ENCODE measurements at places on chromosomes 6 and 20. TPM values are rescaled to one million over a fixed set of nuclear protein-coding genes. Genes with fewer than 3 reads are reported as not detected.
A peak's percentile ranks its signal among the peaks of the same experiment; 100 is the strongest.

- peak; percentile 73 for DNase-seq
These were observed 19.4 kb upstream of the TUBB2A start for GRCh38 chr6:3176562-3177355.

DNA sequence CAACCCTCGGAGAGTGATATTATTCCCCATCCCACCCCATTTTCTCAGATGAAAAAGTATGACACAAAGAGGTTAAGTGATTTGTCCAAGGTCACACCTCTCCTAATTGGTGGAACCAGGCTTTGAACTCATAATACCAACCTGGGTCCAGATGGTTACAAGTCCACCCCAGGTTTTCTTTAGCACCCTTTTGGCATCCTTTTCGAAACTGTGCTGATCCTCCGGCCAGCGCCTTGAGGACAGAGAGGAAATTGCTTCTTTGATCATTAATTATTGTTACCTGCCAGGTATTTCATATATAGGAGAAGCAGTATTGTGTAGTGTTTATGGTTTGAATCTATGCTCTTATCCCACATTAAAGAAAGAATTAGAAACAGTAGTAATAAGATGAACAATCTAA, 29.3 kb upstream of the PDYN start:
- DNase-seq = no peak

The RNF182 gene
- total RNA-seq = 8.1 TPM

DNA sequence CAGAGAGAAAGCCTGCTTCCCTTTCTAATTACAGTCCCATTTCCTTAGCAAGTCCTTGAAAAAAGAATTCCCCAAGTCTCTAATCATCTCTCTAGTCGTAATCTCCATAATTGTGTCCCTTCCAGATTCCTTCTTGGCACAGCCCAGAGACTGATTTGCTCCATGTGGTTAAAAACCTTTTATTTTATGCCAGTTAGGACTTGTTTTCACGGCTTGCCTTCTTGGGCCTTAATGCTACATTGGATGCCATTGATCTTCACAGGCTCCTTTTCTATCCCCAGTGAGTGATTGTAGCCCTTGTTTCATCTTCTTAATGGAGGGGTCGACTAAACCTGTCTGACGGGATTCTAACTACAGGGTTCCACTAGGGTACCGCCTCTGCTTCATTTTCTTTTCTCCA, 650.6 kb upstream of the ARID1B start:
- DNase-seq = no peak

The MRS2 gene
- total RNA-seq = 26.1 TPM

The KCNK5 gene
- total RNA-seq = 2.1 TPM

DNA sequence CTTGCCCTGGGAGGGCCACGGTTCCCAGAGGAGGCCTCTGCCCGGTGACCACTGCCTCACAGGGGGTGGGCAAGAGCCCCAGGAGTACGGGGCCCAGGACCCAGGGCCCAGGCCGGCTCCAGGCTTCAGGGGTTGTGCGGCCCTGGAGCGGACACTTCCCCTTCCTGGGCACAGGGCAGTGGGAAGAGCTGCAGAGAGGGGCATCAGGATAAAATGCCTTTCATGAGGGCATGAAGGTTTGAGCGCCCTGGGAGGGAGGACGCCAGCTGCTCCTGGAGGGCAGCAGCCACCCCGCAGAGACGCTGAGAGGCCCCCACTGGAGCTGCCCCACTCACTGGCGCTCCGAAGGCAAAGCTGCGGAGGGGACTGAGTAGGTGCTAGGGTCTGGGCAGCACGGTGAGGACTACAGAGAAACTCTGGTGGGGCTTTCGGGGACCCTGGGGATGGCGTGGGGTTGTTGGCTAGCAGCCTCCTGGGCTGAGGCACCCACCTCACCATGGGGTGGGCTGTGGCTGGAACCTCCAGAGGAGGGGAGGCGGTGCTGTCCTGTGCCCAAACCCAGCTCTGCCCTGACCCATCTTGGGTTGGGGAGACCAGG, 10.4 kb downstream of the LAMA5 start:
- no peak for DNase-seq

DNA sequence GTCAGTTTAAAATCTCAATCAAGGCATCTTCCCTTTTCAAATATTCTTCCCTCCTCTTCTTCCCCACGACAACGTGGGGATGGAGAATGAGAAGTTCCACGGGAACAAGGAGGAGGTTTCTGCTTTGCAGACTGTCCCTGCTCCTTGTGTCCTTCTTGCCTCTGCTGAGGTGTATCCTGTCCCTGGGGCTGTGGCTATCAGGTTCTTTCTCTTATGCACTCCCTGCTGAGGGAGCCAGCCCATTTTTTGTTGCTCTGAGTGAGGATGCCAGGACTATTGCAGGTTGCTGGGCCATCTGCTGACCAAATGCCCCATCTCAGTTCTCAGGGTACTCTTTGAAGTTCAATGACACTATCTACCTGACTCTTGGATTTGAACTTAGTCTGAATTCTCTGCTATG, 533.6 kb downstream of the RNF144B start:
- no peak for DNase-seq

DNA sequence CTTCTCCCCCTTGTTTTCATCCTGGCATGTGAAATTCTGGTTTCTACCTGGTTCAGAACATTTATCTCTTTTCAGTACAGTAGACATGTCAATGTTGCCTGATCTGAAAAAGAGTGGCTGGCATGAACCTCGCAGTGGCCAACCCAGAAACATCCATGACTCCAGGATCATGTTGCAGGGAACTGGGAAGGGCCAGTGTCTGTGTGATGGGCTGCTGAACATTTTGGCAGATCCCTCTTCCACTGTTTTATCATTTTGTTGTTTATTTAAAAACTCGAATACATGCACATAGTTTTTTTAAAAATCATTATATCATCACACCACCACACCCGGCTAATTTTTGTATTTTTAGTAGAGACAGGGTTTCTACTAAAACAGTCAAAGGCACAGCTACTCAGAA, 19.0 kb downstream of the WFDC3 start:
- no peak for DNase-seq

DNA sequence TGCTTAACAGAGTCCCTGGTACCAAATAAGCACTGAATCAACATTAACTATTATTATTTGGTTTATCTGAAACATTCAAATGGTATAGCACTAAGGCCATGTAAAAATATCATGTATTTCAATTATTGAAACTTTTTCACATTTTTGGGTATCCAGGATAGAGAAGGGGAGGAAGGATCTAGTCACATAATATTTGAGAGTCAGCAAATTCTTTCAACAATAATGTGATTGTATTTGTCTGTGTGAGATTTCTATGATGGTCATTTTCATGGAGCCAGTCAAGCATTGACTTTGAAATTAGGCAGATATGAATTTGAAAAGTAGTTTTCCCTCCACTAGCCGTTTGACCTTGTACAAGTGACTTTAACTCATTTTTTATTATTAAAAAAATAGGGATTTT, 67.9 kb downstream of the LAMA2 start:
- no peak for DNase-seq

GRCh38 chr6:82176616-82177015, 70.9 kb downstream of the IBTK start:
- no peak for DNase-seq

DNA sequence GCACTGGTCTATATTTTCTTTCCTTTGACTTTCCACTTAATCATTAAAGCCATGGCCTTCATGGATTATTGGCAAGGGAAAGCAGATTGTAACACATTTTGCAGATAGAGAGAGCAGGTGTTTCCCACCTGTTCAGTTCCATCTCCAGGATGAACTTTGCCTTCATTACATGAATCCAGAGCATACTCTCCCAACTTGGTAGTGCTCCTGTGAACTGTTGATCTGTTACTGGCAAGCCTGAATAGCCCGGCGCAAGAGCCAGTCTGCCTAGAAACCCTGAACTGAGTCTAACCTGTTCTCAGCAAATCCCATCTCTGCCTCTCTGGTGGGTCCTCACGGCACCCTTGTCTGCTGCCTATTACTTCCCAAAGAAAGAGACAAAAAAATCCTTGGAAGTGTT, 210.3 kb downstream of the PLCB1 start:
- no peak for DNase-seq

The DOK5 gene
- total RNA-seq = 3.5 TPM

DNA sequence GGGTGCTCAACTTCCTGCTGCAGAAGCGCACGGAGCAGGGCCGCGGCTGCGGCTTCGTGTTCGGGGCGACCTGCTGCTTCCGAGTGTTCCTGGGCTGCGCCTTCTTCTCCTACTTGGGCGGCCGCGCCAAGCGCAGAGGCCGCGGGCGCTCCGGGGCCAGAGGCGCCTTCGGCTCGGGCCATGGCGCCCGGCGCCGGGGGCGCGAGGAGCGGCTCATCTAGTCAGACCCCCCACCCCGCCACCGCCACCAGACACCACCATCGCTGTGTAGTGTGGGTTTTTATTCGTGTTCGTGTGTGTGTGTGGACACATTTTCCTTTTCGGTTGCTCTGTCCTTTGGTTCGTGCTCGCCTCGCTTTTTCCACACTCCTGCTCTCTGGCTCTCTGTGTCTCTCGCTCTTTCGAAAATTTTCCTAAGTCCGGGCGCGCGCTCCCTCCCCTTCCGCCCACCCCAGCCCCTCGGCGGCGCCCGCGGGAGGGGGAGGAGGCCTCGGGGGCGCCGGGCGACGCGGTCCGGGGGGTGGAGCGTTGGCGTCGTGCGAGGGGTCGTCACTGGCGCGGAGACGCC, 38.1 kb downstream of the GNAS start:
- no peak for DNase-seq

- no peak for DNase-seq
These were observed 825 bp downstream of the RIMS1 start for GRCh38 chr6:71887006-71887743.

- no peak for DNase-seq
These were observed 1.1 kb upstream of the GRM1 start for GRCh38 chr6:146027586-146028251.

The GJA10 gene
- not detected for total RNA-seq

DNA sequence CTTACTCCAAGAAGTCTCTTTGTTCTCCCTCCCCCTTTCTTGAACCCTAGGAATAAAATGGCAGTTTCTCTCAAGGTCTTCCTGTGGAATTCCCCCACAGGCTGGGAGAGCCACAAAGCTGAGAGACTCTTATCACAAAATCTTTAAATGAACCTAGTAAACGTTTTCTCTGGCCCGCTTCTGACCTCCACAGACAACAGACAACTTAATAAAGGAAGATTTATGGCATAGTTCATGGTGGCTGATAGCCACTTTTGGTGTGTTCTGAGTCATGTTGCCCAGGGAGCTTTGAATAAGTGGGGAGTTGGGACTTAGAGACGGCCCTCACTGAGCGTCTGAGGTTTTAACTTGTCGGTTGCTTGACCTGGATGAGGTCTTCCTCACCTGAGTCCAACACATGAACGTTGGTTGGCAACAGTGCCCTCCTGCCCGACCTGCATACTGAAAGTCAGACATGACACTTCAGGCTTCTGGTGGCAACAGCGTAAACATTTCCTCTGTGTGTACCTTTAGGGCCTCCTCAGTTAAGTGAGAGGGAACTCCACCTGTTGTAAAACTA, 124.1 kb downstream of the FOXO3 start:
- no peak for DNase-seq

- DNase-seq = no peak
These were observed 12.8 kb downstream of the GABRR2 start for GRCh38 chr6:89302195-89302770.

DNA sequence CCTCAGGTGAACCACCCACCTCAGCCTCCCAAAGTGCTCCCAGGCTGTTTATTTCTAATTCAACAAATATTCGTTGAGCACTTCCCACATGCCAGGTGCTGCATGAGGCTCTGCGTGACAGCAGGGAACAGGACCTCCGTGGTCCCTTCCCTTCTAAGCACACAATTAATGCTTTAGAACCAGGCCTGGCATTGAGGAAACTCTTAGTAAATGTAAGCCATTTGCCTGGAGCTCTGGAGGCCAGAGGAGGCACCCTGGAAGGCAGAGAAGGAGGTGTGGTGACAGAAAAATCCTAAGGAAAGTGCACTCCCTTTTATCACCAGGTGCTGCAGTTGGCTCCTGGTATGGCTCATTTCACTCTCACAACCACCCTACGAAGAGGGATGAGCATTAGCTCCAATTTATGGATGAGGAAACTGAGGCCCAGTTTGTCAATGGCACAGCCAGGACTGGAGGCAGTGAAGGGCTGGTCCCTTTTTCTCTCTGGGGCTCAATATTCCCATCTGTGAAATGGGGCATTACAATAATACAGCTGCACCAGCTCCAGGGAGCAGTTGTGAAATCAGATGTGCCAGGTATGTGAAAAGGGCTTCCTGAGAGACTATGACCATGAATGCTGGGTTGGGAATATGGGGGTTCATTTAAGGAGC, 8.1 kb upstream of the ID1 start:
- DNase-seq = no peak

DNA sequence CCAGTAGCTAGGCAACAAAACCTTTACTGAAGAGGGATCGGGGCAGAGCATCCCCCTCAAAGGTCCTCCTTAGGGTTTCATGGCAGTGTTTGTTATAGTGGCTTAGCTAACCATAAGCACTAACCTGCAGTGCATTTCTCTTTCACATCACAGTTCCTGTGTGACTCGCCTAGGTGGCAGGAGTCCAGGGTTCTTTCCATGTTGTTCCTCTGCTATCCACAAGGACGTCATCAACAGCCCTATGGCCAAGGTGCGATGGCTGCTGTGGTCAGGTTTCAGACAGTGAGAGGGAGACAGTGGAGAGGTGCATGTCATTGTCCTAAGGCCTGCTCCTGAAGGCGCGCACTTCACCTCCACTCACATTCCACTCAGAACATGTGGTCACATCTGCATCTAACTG, 38.8 kb upstream of the FOXA2 start:
- no peak for DNase-seq

GRCh38 chr6:112562301-112563231, 215.4 kb downstream of the RFPL4B start:
- no peak for DNase-seq

DNA sequence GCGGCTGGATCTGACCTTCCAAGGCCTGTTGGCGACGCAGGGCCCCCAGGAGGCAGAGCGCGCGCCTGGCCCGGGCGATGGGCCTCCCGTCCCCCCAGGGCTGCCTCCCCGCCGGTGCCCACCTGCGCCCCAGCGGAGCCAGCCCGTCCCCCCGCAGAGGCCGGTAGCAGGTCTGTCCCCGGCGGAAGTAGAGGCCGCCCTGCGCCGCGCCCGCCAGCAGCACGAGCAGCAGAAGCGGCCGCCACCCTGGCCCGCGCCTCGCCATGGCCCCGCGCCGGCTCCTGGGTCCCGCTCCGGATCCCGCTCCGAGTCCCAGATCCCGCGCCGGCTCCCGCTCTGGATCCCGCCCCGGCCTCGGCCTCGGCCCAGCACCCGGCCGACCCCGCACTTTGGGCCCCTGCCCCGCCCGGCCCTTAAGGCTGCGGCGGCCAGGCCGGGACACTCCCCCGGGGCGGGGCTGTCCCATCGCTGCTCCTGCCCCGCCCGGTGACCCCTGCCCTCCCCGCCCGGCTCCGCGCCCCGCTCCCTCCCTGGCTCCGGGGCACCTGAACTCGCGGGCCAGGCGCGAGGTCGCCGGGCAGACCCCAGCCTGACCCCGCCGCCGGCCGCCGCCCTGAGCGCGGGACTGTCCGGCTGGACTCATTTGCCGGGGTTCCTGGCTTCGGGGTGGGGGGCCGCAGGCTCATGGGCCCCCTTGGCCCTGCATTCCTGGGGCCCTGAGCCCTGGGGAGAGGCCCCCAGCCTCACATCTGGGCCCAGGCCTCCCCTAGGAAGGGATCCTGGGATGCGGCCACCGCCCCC, at the start of gene CTSZ:
Gene CTSZ (minus strand): TSS at position 391 of the 801 bp plus-strand sequence. CDS start 126 bp downstream, at position 265.
- no peak for DNase-seq

The OR2B2 gene
- total RNA-seq = not detected

DNA sequence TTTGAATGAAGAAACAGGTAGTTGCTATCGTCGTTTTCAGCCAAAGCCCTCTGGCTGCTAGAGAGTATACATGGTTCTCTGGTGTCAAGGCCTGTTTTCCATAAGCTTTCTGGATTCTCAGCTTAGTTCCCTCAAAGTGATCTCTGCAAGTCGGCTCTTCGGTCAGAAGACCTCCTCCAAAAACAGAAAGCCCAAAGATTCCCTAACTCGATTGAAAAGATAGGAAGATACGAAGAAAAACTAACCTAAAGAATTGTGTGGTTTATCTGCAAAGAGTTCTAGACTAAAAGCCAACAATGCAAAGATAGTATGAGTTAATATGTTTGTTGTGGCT, 545 bp upstream of the ASCC3 start:
- no peak for DNase-seq
